Effector memory CD4-positive, alpha-beta T cell (primary cell): ENCODE measurements at places on chromosomes 1 and 21.
A peak's percentile ranks its signal among the peaks of the same experiment; 100 is the strongest.

GRCh38 chr1:156431769-156432668 lies 63.0 kb downstream of the RHBG start:
- DNase-seq, result no peak

DNA sequence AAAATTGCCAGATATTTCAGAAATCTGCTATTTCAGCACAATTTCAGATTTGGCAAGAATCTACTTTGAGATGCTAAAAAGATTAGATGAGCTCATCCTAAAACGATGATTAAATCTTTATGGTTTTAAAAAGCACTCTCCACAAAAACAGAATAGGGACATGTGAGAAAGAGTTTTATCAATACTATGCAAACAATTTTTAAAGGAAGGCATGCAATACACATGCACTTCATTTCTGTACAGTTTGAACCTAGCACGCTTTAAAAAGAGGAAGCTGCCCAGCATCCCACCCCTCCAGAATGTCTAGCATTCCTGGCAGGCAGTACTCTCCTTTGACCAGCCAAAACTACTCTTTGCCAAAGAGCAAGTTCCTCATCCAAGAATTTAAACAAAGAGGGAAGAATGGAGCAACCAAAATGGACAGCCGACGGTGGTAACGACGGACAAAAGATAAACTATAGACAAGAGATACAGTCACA lies 1.3 kb downstream of the ARHGAP29 start:
- no peak for DNase-seq

DNA sequence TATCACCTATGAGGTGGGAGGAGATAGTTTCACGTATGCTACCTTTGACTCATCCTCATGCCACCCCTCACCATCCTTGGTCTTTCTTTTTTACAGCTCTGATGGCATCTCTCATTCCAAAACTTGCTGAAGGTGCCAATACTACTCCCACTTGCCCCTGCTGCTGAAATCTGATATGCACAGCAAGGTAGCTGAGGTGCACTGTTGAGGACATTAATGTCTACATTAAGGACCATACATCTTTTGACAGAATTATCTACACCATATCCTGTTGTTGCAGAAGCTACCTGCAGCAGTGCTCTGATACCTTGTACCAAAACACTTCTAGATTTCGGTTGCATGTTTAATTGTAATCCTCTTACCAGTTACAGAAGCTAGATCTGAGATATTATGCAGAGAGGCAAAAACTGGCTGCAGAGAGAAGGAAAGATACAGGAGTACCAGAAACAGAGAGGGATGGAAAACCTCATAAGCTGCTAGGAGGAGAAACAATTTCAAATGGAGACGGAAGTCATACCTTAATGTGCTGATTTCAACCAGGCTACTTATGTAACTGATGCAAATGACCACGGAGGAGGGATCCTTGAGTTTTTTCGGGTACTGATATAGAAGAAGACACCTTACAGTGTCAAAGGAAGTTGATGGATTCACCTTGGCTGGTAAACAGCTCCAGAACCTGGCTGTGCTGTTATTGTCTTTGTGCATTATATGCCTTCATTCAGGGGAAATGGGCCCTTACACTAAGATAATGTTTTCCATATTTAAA lies 19.3 kb upstream of the PTPRC start:
- DNase-seq, result no peak

DNA sequence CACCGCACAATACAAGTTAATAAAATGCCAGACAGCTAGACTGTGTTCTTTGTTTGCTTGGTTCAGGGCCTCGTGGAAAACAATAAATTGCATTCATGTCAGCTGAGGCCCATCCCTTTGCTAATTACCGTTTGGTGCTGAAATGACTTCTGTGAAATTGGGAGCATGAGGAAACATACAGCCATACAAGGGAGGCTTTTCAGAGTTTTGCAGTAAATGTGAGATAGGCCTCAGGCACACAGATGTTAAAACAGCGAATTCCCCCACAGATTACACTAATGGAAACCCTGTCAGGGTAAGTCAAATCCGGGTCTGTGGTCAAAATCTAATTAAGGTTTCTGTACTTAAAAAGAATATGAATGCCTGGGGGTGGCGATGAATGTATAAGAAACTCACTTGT lies 173.5 kb upstream of the LMO4 start:
- no peak for DNase-seq

GRCh38 chr21:44507673-44508425 lies 32.1 kb downstream of the KRTAP10-1 start:
- DNase-seq, result no peak

DNA sequence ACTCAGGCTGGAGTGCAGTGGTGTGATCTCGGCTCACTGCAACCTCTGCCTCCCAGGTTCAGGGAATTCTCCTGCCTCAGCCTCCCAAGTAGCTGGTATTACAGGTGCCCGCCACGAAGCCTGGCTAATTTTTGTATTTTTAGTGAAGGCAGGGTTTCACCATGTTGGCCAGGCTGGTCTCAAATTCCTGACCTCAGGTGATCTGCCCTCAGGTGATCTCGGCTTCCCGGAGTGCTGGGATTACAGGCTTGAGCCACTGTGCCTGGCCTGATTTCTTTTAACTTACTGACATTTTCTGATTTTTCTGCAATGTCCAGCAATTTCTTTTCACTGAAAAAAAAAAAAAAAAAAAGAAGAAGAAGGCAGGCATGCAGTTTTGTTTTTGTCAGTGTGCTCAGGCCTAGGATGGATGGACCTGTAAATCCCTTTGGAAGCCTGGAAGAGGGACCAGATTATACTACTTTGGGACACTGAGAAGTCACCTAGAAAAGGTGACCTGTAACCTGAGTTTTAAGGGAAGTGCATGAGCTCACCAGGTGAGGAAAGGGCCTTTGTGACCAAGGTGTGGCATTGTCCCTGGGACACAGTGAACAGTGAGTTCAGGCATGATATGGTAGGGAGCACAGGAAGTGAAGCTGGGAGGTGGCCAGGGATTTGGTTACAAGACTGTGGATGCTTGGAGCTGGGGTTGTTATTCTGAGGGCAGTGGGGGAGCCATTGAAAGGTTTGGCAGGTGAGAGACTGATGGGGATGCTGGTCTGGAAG lies 2.7 kb upstream of the TMEM61 start:
- no peak for DNase-seq

GRCh38 chr1:44220001-44220751 lies 6.9 kb downstream of the DMAP1 start:
- DNase-seq, result no peak

DNA sequence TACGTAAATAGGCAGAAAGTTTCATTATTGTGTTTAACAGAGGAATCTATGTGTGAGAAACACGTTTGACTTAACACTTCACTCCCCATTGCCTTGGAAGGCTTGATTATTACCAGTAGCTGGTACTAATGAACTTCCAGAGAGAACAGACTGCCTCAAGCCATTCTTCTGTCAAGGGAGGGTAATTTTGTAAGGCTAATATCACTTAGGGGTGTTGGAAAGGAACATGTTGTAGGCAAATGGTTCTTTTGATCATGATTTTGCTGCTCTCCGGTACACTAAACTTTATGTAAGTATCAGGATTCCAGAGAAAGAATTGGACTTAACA lies 1.8 kb downstream of the LAMC1 start:
- no peak for DNase-seq

DNA sequence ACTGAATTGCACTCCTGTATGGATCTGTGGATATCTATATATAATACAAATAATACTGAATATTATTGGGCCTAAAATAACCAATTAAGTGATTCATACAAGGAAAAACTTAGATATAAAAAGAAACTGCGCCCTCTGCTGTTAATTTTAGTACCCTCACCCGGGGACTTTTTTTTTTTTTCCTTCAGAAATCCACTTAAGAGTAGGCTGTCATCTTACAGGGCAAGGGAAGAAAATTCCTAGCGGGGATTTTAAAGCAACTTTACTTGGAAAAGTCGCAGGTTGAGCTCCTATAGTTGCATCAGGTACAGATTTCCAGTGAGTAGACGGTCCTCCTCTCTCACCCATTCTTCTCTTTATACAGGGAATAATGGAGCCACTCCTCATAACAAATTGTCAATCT lies 1.3 kb downstream of the NTNG1 start:
- no peak for DNase-seq

DNA sequence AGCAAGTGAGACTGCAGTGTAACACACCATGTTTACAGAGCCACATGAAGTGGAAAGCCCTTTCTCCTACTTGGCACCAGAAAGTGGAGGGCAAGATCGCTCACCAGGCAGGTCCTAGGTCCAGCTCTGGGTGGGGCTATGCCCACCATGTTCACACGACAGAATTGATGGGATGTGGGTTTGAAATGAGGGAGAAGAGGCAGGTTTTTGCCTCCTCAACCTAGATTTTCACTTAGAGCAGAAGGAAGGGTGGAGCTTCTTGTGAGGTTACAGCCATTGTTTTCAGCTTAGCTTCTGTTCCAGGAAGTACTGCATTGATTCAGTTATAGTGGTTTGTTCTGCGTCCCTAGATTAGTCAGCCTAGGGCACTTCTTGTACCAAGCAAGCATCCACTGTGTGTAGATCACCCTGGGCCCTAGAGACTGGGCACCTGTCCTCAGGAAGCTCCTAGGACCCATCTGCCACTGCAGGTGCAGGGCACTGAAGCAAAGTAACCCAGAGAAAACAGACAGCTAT lies 2.3 kb downstream of the CD53 start:
- DNase-seq, result peak; percentile 12

DNA sequence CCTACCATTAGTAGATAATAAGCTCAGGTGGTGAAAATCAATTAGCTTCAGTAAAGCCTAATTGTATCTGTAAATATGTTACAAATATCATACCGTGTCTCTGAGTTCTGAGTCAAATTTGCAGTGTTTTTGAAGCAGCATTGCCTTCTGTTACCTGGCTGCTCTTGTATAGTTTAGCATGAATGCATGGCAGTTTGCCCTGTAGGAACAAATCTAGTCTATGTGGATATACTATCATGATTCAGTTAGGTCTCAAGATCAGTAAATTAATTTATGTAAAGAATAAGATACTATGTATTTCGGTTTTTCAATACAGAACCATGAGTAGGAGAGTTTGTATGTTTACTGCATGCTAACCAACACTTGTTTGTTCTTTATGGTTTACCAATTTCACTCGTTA lies 240.6 kb upstream of the C1orf105 start:
- DNase-seq, result no peak

GRCh38 chr1:65717815-65718454 lies 74.8 kb upstream of the PDE4B start:
- DNase-seq, result no peak

DNA sequence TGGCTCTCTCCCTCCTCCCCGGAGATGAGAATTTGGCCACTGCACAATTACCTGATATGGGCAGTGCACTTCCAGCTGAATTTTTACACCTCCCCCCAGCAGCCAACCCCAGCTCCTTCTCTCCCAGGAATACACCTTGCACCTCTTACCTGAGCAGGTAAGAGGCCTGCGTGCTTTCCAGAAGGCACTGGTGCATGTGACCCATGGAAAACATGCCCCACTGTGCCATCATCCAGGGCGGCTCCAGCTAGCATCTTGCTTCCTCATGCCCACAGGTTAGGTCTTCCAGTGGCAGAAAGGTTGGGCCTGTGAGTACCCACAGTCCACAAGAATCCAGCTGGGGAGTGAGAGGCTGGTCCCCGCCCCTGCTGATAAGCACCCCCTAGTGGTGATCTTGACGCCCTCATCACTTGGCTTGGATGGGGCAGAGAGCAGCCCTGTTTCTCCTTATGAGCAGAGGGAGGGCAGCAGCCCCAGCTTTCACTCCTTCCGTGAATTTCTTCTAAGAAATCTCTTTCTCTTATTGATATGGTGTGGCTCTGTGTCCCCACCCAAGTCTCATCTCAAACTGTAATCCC lies 57.8 kb downstream of the EDARADD start:
- DNase-seq, result peak; percentile 4

DNA sequence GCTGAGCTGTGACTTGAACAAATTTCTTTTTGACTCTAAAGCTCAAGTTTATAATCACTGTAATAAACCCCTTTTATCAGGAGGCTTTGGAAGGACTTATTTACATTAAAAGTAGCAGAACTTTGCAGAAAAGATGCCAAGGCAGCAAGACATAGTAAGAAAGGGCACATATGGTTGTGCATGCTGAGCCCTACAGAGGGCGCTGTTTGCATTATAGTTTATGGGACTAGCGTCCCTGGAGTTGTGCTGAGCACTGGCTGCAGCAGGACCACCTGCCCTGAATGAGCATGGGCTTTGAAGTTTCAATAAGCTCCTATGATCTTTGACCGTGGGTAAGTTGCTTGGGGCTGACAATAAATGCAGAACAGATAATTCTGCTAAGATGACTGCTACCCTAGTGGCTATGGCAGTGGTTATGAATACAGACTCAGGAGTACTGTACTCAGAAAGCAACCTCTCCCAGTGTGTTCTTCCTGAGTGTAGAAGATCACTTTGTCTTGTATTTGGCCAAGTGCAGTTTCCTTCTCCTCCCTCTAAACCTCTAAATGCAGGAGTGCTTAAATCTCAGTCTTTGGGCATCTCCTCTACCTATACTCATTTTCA lies 45.4 kb upstream of the USP1 start:
- DNase-seq, result no peak

DNA sequence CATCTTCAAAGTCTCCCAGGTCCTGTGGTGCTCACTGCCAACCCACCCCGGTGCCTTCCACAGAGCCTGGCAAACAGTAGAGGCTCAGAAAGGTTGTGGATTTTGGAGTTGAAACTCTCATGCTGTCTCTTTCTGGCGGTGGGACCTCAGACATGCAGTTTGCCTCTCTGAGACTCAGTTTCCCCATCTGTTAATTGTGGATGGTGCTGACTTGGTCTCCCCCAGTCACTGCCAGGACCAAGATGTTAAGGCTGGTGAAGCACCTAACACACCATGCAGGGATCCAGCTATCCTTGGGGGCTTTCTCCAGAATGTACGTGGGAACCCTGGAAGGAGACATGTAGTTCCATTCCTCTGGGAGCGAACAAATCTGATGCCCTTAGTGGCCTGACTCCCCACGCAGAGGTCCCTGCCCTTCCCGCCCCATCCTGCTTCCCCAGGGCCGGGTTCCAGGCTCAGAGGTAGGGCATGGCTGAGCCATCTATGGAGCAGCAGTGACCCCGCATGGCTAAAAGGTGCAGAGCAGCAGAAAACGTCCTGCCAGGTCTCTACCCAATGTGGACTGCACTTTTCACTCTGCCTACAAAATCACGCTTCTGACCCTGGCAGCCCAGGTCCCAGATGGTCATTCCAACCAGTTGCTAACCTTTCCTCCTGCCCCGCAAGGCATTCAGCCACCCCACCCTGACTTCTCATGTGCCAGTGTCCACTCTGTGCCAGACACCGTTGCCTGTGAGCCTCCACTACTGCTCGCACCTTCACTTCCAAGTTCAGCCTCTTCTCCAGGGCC lies 9.2 kb upstream of the TTC22 start:
- DNase-seq, result peak; percentile 50

- DNase-seq, result no peak
Observed at GRCh38 chr1:63524201-63524600, 876 bp downstream of the EFCAB7 start.

DNA sequence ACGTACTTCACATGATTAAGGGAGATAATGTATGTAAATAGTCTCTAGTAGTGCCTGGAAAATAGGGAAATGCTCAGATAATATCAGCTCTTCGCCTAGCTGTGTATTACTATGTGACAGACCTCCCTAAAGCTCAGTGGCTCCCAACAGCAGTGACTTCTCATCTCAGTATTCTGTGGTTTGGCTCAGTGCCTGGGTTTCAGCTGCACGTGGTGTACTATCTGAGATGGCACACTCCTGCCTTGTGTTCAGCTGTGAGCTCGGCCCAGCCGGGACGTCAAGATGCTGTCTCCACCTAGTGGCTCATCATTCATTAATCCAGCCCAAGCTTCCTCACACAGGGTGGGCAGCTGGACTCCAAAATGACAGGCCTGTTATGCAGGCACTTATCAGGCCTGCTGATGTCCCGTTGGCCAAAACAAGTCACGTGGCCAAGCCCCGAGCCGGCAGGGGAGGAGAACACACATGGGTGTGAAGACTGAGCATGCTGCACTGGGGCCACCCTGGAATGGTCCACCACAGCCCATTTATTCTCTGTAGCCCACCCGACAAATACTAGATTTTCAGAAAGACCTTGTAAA lies 17.8 kb downstream of the SLFNL1 start:
- peak; percentile 76 for DNase-seq
